ENCODE measurements at places on chromosomes 2 and 18.

- peak; percentile 18 for DNase-seq
Observed at GRCh38 chr2:24919506-24920097, 435 bp downstream of the ADCY3 start.

DNA sequence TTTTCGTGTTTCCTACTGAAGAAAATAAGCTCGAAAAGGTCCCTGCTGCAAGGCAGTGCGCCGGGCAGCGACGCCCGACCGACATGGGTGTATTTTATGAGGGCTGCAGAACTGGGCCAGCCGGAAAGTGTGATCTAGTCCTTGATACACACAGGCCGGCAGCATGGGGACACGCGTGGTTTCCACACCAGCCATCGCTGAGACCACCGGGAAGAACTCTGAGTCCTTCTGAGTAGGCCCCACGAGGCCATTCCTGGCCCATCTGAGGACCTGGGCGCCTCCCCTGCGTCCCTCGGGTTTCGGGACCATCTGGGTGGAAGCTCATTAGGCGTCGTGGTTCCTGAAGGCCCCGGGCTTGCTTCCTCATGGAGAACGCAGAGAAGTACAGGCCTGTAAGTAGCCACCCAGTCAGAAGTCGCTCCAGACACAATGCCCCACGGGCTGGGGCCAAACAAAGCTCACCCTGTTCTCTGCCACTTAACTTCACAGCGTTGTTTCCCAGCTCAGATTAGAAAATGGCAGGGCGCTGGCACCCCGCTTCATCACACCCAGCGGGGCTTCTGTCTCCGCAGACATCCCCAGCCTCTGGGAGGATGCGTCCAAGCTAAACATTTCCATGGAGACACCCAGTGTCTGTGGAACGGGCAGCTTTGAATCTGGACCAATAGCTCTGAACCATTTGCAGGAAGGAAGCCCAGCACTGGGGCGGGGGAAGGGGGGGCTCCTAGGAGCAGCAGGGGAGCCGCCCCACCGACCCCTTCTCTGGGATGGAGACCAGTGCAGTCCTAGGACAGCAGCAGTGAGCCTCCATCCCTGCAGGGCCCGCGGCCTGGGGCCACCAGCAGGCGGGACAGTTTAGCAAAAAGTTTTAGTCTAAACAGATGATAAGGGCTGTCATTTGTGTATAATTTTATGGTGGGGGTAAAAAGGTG is 2.4 kb downstream of the NFATC1 start:
- no peak for DNase-seq

DNA sequence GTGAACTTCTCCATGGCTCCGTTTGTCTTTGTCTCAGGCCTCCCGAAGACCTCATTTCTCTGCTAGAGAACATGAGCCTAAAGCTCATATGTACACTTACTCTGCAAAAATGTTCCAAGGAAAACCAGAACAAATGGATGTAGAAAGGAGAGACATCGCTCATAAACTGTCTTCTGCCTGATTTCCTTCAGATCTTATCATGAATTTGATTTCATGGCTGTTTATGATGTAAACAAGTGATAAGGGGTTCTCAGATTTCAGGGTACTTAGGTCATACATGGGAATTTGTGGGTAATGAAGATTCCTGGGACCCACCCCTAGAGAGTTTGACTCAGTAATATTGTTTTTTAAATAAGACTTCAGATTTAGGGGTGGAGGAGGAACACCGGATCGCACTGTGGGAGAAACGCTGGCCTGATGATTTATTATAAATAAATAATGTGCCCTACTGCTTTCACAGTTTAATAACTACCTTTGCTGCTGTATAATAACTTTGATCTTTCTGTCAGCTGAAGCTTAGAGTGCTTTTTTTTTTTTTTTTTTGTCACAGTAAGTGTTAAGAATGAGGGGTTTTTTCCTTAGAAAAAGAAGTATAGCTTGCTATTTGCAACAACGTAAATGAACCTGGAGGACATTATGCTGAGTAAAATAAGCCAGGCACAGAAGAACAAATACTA is 14.9 kb downstream of the AOX1 start:
- peak; percentile 79 for DNase-seq

DNA sequence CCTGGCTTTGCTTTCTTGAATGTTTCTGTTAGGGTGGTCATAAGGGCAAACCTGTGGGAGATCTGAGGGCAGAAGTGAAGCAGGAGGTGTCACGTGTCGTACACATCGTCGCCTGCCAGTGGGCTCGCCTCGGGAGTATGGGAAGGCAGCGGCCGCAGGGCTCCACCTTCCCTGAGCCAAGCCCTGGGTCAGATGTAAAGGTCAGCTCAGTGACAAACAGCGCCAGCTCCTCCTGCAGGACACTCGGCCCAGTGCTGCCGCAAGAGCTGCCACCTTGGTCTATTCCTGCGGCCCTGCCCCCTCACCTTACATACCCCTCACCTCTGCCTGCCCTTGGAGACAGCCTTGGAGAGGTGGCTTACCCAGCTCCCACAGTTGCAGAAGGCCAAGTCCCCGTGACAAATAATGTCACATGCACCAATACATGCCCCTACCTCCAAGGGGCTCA is 64.2 kb downstream of the PSMG2 start:
- DNase-seq, result no peak

DNA sequence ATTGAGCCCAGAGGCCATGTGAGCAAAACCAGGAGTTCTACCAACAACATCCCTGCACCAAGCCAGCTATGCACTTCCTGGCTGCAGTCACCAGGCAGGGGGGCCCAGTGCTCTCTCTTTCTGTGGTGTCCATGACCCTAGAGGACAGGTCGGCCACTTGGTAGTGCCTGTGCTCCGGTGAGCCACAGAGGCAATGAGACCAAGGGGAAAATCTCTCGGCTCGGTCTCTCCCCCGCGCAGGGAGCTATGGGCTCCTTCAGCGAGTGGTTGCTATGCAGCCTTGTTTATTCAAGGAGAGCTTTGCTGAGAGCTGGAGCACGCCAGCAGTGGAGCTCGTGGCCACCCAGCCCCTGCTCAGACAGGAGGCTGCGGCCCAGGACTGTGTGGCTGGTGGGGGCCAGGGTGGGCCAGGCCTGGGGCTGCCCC is at the start of gene TOGARAM2:
TOGARAM2 (plus strand) TSS at position 283 of the 426 bp plus-strand sequence. CDS start 13,537 bp downstream, outside the sequence.
- no peak for DNase-seq
